ENCODE measurements at places on chromosomes 12 and 14.

DNA sequence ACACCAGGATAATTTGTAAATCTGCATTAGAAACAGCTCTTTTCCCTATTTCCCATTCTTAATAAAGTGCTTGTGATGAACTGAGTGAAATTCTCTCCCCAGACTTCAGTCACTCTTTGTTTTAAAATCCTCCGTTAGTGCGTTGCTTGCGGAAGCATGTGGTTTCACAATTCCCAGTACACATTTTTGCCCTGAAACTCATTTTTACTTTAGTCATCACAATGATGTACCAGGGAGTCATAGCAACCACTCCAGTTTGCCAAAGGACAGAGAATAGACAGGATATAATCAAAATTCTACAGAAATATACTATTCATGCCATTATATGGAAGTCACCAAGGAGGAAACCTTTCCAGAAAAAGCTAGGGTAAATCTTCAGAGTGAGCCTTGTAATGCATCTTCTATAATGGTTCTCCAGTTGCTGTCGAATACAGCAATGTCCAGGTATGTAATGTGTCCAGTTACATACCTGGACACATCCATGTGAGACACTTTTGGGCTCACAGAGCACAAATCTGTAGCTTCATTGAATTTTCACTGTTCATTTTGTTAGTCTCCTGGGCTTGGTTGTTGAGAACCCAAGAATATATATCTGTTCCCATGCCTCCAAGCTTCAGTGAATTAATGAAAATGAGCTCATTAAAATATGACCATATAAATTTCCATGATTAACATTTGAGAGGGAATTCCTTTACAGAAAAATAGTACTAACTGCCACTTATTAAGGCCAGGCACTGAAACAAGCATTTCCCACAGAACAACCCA is 57.8 kb downstream of the GPR135 start:
- DNase-seq: peak; percentile 54

DNA sequence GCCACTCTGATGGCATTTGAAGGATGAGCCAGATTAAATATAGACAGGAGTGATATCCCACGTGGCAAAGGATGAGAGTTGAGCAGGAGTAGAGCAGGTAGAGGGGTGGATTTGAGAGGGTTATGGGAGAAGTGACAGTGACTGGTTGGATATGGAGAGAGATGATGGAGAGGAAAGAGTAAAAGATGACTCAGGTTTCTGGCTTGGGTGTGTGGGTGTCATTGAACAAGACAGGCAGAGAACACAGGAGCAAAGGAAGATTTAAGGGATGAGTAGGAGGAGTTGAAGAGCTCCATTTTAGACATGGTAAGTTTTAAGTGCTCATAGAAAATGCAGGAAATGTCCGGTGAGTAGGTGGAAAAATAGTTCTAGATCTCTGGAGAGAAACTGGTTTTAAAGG is 136.9 kb downstream of the EGLN3 start:
- DNase-seq: no peak

GRCh38 chr12:22796941-22797630 is 172.1 kb downstream of the ETNK1 start:
- DNase-seq: no peak

DNA sequence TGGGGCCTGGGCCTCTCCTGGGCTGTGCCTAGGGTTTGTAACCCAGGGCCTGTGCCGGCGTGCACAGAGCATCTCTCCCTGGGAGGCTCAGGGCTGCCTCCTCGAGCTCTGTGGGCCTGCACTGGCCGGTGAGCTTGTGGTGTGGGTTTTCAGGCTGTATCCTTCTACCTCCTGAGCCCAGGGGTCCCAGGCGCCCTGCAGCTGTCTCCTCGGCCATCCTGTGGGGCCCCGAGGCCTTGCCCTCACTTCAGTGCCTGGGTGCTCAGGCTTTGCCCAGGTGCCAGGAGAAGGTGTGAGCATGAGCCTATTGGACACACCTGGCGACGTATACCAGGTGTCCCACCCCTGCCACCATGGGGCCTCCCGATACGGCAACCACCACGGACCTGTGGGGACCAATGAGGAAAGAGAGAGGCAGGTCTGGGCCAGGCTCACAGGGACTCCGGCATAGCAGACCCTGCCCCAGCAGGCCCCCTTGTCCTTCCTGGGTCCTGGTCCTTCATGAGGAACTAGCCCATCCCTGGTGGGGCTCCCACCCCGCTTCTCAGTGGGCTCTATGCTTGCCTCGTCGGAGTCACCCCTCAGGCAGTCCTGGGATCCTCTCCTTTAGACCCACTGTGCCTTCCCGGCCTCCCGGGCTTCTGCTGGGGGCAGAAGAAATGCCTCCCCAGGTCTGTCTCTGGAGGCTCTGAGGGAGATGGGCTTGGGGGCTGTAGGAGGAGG is 400.2 kb downstream of the TMEM121 start:
- DNase-seq: no peak
